Breast epithelium (tissue), 4 donors: ENCODE measurements at places on chromosomes 2 and 18. TPM values are rescaled to one million over a fixed set of nuclear protein-coding genes. Genes with fewer than 3 reads are reported as not detected.

Gene MOGAT1
- total RNA-seq: not detected

Gene RAD51AP2
- 0.29 TPM for total RNA-seq

Gene NPHP1
- total RNA-seq: 5.4 TPM

Gene CYTIP
- total RNA-seq: 18.7 TPM

Gene AQP12B
- not detected for total RNA-seq

Gene SLC9A4
- total RNA-seq: not detected

Gene TMEM169
- 1.3 TPM for total RNA-seq

Gene CDH2
- total RNA-seq: 0.33 TPM

Gene PID1
- 42.0 TPM for total RNA-seq

Gene GPBAR1
- total RNA-seq: 8.5 TPM

Gene MALL
- 9.2 TPM for total RNA-seq

Gene LYG2
- total RNA-seq: not detected

Gene CNRIP1
- total RNA-seq: 63.5 TPM

Gene NEMP2
- total RNA-seq: 4.5 TPM
